ENCODE measurements at places on chromosomes 4 and X.

DNA sequence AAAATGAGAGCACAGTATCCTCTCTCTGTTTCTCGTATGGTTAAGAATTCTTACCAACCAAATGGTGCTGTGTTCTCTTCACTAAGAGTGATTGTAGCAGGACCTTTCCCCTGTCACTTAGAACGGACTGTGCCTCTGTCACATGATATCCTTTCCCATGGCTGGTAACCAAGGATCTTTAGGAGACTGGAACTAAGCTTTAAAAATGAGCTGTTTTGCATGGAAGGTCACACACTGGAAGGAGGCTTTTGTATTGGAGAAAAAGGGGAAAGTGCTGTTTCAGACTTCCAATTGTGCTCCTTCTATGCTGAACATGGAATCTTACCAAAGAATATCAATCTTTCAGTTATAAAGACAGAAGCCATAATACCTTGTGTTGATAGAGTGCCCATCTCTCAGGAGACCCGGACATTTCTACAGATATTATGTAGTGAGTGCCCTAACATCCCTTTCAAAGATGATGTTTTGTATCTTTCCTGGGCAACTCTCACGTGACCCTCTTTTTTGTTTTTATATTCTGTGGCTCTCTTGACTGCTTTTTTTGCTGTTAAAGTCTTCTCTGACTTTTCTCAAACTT is 148.6 kb downstream of the SLC4A4 start:
- DNase-seq = no peak

- DNase-seq = no peak
These were observed 113.6 kb downstream of the SPRY1 start for GRCh38 chr4:123510221-123510620.

DNA sequence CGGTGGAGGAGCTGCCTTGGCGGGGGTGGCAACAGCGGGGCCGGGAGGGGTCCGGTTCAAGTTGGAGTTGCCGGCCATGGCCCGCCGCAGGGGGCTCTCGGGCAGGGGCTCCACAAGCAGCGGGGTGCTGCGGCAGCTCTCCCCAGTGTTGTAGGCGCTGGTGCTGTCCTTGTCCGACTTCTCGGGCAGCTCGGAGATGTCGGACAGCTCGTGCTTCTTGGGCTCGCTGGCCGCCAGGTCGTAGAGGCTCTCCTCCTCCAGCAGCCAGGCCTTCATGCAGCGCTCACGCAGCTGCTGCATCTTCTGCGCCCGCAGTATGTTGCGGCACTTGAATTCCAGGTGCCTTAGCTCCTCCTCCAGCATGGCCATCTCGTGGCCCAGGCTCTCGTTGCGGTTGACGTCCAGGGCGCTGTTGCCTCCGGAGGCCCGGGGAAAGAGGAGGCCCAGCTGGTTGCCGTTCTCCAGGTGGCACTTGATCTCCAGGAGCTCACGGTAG is 9.7 kb downstream of the SSR4 start:
- DNase-seq = no peak

- DNase-seq = no peak
These were observed 468.7 kb upstream of the FAM241A start for GRCh38 chr4:111676533-111676932.

DNA sequence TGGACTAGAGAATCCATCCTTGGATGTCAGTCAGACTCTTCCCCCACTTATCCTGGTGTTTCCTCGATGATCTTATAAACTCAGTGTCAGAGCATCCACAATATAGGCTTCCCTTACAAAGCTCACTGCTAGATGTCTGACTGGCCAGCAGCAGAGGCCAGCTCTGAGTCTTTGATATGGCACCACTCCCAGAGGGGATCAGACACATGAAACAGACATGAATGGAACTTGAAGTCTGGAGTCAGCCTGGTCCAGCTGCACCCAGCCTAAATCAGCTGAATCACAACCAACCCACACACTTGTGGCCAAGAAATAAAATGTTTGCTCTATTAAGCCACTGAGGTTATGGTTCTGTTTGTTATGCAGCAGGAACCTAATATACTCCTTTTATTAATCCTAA is 129.6 kb upstream of the MED14 start:
- peak; percentile 50 for DNase-seq

DNA sequence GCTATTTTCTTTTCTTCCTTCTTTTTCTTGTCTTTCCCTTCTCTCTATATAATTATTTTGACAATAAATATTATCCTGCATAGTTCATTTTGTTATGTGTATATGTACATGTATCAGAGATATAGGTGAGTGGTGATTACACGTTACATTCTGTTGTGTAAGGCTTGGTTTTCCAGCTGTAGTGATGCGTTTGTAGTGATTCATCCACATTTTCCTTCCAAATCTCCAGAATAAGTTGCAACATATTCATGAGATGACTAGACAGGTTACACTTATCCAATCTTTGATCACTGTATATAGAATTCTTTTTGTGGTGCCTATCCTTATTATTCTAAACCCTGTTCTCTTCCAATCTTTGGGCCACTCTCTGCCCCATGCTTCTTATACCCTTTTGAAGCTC is 540.2 kb downstream of the GBA3 start:
- no peak for DNase-seq

DNA sequence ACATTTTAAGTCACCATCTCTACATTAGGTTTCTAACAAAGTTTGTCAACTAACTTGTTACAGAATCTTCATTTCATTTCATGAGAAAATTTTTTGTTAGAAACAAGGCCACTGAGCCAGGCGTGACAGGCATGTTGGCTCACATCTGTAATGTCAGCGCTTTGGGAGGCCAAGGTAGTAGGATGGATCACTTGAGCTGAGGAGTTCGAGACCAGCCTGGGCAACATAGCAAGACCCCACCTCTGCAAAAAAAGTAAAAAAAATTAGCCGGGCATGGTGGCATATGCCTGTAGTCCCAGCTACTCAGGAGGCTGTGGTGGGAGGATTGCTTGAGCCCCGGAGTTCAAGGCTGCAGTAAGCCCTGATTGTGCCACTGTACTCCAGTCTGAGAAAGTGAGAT is 32.3 kb downstream of the FAT1 start:
- DNase-seq = no peak

GRCh38 chr4:140426610-140427105 is 790 bp downstream of the CLGN start:
- DNase-seq = no peak

DNA sequence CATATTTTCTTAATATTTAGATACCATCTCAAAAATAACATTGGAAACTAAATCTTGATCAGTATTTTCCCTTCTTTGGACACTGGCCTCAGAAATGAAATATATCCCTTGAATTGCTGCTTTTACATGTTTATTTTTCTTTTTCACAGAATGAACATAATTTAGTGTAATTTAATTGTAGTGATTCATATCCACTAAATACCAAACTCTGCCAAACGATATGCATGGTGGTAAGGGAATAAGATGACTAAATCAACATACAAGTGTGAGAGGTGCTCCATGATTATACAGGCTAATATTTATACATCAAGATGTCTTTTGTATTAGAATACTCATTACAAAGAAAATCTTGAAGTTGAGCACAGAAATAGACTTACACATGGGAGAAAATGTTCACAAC is 216.8 kb upstream of the PACRGL start:
- no peak for DNase-seq
